ENCODE measurements at places on chromosomes 7 and 10. TPM values are rescaled to one million over a fixed set of nuclear protein-coding genes. Genes with fewer than 3 reads are reported as not detected.

The SLC16A12 gene
- not detected for total RNA-seq

The OR2A1 gene
- not detected for total RNA-seq

The OR9A2 gene
- total RNA-seq: not detected

The ZKSCAN5 gene
- total RNA-seq: 9.7 TPM

The EPO gene
- not detected for total RNA-seq

The SSC4D gene
- 1.1 TPM for total RNA-seq

The DEPP1 gene
- 1.8 TPM for total RNA-seq

The GRID1 gene
- total RNA-seq: 0.38 TPM

The NRG3 gene
- not detected for total RNA-seq

The LIPK gene
- not detected for total RNA-seq

The MCU gene
- 41.9 TPM for total RNA-seq

The HECW1 gene
- 12.2 TPM for total RNA-seq

The SPDYE5 gene
- total RNA-seq: not detected

The CARD11 gene
- total RNA-seq: 1.3 TPM

The LIPN gene
- total RNA-seq: not detected

The DGKB gene
- not detected for total RNA-seq

The CPEB3 gene
- total RNA-seq: 0.41 TPM

The LOXL4 gene
- total RNA-seq: 1.3 TPM

The TRIP6 gene
- 47.7 TPM for total RNA-seq

The TAS2R41 gene
- not detected for total RNA-seq

The PPP1R9A gene
- 5.7 TPM for total RNA-seq

The AKR1C3 gene
- 1,302 TPM for total RNA-seq

The GBX1 gene
- total RNA-seq: not detected

The NPC1L1 gene
- total RNA-seq: 0.06 TPM

Data from A549 treated with DMSO at 1 μM for 4 hours (cell line).